CD4-positive, alpha-beta T cell treated with Interleukin-17A for 4 hours (primary cell): ENCODE measurements at places on chromosomes 6 and 20.

DNA sequence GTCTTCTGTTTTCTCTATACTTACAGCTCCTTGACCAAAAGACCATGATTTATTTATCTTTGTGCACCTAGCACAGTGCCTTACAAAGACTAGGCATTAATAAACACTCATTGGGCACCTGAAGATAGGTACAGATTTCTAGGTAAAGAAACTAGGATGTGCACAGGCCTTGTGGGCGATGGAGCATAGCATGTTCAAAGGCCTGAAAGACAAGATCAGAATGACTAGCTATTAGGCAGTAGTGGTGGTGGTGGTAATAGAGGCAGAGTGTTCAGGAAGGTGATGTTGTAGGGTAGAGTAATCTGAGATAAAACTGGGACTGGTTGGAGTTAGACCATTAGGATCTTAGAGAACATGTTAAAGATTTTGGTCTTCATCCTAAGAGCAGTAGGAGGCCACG lies 3.9 kb downstream of the TXLNB start:
- DNase-seq = no peak

GRCh38 chr6:30730601-30731435 lies 10.7 kb downstream of the TUBB start:
- DNase-seq = peak; percentile 93

- DNase-seq = no peak
Observed at GRCh38 chr6:43428874-43429273, 1.5 kb downstream of the ABCC10 start.

- DNase-seq = no peak
Observed at GRCh38 chr6:33779290-33779689, 9.6 kb downstream of the LEMD2 start.

GRCh38 chr6:50120300-50120699 lies 70.6 kb upstream of the DEFB112 start:
- no peak for DNase-seq

DNA sequence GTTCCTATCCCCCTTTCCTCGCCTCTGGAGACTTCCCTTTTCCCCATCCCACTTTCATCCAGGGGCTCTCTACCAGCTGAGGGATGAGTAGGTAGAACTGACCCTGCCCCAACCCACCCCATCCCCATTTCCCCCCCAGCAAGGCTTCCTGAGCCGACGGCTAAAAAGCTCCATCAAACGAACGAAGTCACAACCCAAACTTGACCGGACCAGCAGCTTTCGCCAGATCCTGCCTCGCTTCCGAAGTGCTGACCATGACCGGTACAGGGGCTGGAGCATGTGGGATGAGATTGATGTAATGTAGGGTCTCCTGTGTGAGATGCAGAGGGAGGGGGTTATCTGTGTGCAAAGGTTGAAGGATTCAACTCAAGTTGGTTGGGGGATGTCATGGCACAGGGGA lies 12.7 kb downstream of the SYNGAP1 start:
- DNase-seq = no peak

- DNase-seq = no peak
Observed at GRCh38 chr6:45577836-45578504, 200.2 kb upstream of the SUPT3H start.

DNA sequence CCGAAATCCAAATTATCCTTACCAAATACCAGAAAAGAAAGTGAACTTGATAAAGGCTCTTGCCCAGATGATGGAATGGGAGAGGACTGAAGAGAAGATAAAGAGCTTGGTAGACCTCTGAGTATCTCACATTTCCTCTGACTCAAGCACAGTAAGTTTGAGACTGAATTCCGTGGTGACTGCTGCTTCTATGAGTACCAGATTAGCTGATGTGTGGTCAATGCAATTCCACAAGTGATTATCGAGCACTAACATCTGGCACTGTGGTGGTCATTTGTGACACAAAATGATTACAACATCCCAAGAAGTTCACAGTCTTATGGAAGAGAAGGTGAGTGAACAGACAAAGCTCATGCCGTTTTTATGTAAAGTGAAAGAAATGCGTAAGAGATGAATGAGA lies 2.6 kb upstream of the RPS6KA2 start:
- DNase-seq = no peak

DNA sequence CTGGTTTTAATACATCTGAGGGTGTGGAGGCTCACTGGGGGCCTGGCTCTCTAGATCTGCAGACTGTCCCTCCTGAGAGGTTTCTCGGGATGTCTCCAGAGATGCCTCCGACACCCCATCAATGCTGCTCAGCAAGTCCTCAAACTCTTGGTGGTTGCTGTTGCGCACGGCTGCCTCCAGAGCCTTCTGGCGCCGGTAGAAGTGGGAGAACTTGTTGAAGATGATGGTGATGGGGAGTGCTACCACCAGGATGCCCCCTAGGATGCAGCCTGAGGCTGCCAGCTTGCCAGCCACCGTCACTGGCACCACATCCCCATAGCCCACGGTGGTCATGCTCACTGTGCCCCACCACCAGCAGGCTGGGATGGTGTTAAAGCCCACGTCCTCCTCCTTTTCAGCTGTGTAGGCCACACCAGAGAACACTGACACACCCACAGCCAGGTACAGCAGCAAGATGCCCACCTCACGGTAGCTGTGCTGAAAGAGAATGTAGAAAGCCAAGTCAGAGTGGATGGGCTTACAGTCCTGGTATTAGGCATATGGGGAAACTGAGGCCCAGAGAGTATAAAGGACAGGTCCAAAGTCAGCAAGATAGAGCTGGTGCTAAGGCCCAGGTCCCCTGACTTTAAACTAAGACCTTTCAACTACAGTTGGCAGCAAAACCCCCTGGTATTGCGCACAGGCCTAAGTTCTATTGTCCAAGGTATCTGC lies 5.9 kb downstream of the KCNS1 start:
- no peak for DNase-seq

GRCh38 chr6:128963561-128963960 lies 80.6 kb downstream of the LAMA2 start:
- no peak for DNase-seq

GRCh38 chr6:45722876-45723275 lies 292.8 kb downstream of the CLIC5 start:
- no peak for DNase-seq

DNA sequence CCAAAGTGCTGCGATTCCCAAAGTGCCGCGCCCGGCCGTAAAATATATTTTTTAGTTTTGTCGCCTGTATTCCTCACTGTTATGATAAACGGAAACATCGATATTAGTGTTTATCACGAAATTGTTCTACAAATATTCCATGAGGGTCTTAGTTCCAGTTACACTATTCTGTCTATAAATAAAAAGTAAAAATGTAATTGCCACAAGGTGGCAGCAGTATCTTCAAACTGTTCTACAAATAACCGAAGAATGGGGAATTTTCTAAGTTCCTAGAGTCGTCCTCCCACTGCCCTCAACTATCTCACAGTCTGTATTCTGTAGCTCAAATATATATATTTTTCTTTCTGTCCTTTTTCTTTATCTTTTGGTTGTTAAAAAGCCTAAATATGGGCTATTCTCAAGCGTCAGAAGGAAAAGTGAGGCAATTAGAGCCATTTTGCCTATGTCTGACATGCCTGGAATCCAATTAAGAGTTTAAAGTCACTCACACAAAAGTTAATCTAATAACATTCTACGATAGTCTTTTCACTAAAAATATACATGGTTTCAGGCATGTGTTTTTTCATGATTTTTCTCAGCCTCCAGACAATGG lies 14.2 kb upstream of the FAM162B start:
- no peak for DNase-seq

- DNase-seq = no peak
Observed at GRCh38 chr6:38192487-38192886, 373.0 kb downstream of the ZFAND3 start.

DNA sequence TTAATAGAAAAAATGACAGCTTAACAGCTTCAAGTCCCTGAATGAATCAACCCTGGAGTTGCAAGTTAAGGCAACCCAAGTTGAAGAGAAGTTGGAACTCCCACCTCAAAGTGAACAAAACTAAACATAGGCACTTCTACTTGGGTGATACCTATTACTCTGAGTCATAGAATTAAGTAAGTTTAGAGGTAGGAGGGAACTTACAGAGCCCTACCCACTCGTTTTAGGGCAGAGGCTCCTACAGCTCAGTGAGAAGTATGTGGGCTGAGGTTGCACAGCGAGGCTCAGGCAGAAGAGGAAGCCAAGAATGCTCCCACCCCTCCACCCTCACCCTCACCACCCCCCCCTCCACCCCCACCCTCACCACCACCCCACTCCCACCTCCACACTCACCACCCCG lies 42.2 kb downstream of the NFATC2 start:
- peak; percentile 70 for DNase-seq

DNA sequence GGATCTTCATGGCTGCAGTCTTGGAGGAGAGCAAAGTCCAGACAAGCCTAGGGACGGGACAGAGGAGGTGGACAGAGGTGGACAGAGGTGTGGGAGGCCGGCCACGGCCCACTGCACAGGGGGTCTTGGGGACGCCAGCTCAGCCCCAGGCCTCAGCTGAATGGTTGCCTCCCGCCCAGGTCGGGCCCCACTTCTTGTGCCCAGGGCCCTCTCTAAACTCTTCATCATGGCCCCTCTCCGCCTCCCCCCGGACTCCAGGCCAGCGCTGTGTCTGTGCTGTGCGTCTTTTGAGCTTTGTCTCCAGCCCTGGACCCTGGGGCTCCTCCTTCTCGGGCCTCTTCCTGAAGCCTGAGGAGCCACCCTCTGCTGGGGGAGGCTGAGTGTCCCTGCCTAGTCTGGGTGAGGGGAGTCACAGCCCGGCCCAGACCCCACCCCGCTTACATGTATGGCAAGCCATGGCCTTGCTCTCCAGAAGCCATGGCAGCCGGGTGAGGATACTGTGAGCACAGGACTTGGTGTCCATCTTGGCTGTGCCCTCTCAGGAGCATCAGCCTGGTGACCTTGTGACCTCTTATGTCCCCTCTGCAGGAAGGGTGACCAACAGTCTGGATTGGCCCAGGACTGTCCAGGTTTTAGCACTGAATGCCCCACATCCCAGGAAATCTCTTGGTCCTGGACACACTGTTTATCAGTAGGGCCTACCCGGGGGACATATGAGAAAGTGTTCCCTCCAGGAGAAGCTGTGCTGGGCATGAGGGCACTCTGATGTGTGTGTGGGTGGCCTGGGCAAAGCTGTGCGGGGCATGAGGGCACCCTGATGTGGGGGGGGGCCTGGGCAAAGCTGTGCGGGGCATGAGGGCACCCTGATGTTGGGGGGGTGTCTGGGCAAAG lies 9.4 kb upstream of the NPBWR2 start:
- DNase-seq = no peak

DNA sequence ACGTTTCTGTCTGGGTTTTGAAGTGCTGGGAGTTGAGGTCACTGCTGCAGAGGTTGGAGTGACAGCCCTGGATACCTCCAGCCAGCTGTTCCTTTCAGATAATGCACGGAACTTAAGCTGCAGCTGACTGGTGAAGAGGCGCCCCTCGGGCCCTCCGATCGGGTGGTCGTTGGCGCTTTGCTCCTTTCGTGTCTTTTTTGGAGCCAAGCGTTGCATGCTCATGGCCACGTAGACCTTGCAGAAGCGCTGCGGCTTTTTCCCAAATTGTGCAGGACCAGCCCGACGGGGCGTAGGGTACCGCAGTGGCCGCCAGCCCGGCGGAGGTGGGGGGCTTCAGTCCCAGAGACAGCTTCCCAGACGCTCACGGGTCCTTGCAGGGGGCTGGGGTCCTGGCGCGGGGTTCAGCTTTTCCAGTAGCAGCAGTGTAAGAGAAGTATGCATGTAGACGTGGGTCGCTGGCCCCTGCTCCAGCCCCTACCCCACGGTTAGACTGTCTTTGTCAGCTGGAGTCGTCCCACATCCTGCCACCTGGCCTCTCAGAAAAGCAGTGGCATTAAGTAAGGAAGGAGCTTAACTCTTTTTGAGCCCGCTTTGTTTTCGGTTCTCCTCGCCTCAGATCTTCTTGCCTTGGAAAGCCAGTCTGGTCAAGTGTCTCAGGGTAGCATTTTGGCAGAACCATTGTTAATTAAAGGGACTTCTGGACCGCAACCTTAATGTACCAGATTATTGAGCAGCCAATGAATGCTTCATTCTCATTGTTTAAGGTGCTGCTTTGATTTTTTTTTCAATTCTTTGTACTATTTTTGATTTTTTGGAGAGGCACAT lies 838 bp downstream of the TNFAIP3 start:
- peak; percentile 71 for DNase-seq

DNA sequence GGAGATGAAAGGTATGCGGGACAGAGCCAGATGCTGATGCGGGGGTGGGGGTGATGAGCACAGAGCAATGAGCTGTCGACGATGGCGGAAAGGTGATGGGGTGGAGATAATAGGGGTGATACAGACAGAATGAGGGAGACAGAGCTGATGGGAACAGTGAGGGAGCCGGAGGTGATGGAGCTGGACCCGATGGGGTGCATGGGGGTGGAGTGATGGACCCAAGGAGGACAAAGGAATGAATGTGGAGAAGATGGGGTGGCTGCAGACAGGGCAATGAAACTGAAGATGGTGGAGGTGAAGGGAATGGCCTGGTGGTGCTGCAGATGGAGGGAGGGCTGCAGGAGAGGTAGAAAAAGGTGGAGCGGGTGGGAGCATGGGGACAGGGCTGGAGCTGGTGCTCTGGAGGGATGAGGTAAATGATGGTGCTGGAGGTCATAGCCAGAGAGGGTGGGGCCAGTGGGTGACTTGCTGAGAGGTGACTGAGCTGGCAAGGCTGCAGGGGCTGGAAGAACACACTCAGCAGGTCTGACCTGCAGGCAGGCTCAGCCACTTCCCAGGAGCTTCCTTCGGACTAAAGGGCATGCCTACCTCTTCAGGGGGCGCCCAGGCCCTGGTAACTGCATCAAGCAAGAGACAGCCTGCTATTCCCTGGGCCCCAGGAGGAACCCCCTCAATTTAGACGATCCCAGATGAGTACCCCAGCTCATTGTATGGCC lies 6.0 kb upstream of the FOXS1 start:
- DNase-seq = no peak

GRCh38 chr6:31358302-31358701 lies 1.3 kb upstream of the HLA-B start:
- DNase-seq = no peak

DNA sequence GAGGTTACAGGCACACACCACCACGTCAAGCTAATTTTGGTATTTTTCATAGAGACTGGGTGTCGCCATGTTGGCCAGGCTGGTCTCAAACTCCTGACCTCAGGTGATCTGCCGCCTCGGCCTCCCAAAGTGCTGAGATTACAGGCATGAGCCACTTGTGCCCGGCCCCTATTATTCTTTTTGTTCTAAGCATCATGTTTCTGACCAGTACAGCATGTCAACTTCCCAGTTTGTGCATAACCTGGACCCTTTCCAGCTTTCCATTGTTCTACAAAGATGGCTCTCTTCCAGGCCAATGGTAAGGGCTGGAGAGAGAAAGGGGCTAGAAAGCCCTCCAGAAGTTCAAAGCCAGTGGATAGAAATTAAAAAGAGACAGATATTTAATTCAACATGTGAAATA lies 91.3 kb upstream of the TNFAIP3 start:
- no peak for DNase-seq
